ENCODE measurements at places on chromosomes 6 and 20.

DNA sequence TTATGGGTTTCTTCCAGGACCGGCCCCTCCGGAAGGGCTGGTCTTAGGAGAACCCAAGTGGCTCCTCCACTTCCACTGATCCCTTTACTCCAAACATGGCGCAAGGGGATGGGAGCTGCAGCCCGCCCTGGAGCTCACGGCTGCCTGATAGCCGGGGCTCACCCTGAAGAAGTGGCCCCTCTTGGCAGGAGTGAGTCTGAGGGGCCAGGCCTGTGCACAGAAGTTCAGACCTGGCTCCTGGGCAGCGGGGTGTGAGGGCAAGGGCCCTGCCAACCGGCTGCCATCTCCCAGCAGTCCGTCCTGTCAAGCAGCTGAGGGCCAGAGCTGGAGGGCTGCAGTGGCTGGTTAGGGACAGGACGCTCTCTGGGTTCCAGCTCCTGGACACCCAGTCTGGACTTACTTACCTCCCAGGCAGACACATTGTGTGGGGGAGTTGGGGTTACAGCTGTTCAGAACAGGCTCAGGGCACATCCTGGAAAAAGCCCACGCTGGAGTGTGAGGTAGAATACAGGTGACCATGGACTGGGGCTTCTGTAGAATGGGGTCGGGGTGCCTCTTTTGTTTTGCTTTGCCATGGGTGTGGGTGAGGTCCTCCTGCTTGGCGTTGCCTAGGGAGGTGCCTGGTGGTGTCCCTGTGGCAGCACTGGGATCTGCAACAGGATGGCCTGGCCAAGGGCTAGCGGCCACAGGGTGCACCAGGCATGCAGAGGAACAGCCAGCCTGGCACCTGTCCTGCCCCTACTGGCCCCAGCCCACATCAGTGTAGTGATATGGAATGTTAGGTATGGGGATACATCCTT lies 88.4 kb downstream of the ASXL1 start:
- no peak for DNase-seq

DNA sequence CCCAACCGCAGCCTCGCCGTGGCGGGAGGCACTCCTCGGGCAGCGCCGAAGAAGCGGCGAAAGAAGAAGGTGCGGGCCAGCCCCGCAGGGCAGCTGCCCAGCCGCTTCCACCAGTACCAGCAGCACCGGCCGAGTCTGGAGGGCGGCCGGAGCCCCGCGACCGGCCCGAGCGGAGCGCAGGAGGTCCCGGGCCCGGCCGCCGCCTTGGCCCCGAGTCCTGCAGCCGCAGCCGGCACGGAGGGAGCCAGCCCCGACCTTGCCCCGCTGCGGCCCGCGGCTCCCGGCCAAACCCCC lies 525 bp downstream of the PNRC1 start:
- DNase-seq, result no peak

DNA sequence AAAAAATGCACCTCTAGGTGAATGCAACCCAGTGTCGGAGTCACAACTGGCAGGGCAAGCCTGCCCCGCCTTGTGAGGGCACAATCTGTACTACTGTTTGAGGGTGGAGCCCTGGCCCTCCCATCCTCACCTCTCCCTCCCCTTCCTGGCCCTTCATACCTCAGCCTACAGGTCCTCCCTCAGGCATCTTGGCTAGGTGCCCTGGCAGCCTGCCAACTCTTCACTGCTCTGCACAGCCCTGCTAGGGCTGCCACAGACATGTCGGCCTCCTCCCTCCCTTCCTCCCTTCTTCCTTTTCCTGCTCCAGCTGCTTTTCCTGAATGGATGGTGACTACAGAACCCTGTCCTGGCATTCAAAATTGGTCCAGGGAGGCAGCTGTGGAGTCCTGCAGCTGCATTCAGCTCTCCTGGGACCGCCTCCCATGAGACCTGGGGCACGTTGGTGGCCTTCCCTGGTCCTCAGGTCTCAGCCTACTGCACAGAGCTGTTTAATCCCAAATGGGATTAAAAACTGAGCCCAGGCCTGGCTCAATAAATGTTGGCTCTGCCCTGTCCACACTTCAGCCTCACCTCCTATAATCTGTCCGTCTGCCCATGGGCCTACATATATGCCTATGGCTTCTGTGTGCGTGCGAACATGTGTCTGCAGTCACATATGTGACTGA lies 52.7 kb downstream of the CDH22 start:
- no peak for DNase-seq

- DNase-seq, result no peak
Observed at GRCh38 chr6:44511126-44511525, 123.6 kb downstream of the CDC5L start.

- DNase-seq, result no peak
Observed at GRCh38 chr6:163369141-163369540, 45.4 kb upstream of the QKI start.

DNA sequence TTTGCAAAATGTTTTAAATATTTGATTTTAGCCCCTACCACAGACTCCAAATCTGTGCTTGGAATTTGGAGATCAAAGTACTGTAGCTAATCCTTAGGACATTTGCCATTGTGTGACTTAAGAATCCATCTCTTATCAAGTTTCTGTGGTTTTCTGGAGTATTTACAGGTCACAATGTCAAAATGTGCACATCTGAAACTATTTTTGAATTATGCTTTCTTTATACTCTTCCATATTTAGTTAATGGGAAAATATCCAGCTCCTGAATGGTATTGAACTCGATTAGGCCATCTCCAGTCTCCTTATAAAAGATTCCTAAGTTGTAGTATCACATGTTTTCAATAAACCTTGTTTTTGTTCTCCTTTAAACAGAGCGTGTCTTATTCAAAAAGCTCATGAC lies 162.5 kb downstream of the KHDC1L start:
- DNase-seq, result no peak

Data from GF-D8 (cell line).